Right renal cortex interstitium (tissue), 3 donors: ENCODE measurements at places on chromosomes 2 and 18.
A peak's percentile ranks its signal among the peaks of the same experiment; 100 is the strongest.

DNA sequence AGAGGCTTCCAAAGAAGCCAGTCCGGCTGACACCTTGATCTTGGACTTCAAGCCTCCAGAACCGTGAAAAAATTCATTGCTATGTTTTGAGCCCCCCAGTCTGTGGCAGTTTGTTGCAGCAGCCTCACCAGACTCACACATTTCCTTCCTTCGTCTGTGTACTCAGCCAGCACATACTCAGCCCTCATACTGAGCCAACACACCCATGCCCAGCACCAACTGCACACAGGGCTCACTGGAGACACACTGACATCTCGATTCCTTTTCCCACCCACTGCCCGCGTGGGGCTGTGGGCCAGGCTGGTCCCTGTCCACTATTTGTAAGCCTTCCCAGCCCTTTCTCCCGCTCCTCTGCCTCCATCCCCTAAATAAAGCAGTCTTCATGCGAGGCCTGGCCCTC lies 24.1 kb upstream of the NMUR1 start:
- no peak for DNase-seq

GRCh38 chr2:56185101-56185581 lies 1.4 kb downstream of the CCDC85A start:
- DNase-seq: peak; percentile 6

- no peak for DNase-seq
These were observed 106.4 kb upstream of the HNRNPA3 start for GRCh38 chr2:177106212-177106611.

DNA sequence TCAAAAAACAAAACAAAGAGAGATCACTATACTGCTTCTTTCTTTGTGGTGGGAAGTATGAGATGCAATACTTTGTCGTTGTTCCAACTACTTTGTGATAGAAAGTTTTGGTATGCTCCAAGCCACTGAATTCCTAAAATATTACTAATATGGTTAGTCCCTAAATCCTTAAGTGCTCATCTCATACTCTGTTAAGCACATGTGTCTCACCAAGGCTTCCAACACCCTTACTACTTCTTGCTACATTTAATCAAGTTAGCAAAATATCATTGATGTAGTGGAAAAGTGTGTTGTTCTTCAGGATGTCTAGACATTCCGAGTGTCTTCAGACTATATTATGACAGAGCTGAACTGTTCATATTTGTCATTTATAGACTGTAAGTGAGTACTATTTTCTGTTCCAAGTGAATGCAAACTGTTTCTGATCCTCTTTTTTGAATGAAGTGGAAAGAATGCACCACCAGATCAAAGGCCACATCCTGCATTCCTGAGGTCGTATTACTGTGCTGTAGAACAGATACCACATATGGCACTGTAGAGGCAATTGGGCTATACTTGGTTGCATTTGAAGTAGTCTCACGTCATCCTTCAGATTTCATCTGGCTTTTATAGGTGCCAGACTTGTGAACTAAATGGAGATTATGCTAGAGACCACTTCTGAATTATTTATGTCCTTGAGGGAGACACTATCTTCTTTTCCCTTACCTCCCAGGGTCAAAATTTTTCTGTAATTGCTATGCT lies 298.4 kb upstream of the ZNF521 start:
- no peak for DNase-seq
